Right cardiac atrium (tissue), 5 donors: ENCODE measurements at places on chromosomes 12 and 14. TPM values are rescaled to one million over a fixed set of nuclear protein-coding genes. Genes with fewer than 3 reads are reported as not detected.

DNA sequence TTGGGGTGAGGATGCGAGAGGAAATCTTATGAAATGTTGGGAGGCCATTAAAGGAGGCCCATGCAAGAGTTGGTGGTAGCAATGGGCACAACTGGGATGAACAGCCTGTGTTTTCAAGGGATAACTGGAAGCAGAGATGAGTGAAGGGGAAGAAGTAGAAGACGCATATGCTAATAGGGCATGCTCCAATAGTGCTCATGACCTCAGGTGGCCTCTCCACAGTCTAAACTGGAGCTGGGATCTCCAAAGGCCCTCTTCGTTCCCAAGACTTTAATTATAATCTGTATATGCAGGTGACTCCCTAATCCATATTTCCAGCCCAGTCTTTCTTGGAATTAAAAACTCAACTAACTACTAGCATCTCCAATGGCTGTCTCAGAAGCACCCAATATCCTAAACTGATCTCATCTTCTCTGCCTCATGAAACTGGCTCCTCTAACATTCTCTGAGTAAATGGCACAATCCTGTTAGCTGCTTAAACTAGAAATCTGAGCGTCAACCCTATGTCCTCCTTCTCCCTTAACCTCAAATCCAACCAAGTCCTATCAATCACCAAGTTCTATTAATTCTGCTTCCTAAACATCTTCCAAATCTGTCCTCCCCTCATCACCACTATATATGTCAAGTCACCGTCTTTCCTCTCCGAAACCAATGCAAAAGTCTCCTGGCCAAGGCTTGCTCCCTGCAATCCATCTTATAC, 2.8 kb upstream of the AJUBA start:
- no peak for DNase-seq

DNA sequence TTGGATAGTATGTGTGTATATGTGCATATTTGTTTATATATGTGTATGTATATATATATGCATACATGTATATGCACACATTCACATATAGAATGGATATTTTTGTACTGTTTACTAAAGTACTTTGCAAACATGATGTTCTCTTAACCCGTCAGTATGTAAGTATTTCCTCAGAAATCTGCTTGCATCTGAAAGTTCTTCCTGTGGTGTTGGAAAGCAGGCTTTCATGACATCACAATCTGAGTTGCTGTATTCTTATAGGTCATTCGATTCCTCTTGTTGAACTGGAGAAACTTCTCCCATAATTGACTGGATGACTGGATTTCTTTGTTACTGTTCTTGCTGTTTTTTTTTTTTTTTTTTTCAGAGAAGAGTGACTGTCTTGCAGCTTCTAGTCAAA, 29.1 kb downstream of the GABARAPL1 start:
- no peak for DNase-seq

DNA sequence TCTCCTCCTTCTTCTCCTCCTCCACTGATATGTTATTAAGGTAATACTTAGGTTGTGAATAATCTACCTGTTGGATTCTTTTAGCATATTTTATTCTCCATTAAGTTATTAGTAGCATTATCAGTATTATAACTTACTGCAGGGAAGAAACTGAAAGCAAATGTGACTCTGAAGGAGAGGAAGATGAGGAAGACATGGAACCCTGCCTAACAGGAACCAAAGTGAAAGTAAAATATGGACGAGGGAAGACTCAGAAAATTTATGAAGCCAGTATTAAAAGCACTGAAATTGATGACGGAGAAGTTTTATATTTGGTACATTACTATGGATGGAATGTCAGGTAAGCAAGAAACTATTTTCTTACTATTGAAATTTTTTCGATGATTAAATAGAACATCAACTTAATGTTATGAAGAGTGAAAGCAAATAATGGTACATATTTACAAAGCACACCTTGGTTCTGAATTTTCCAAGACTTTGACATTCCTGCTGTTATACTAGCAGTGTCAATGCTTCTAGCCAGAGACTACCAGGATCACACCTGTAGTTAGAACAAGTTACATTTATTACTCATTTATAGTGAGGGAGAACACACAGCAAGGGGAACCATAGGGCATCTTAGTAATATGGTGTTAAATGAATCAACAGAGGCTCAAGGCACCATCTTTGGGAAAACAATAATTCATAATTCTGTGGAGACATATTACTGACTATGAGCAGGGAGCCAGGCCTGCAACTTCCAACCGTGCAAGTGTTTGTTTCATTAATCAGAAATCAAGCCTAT, 42.0 kb upstream of the TOMM20L start:
- DNase-seq, result no peak

- no peak for DNase-seq
Measured at GRCh38 chr12:68290126-68290525, 36.7 kb upstream of the IL22 start.

DNA sequence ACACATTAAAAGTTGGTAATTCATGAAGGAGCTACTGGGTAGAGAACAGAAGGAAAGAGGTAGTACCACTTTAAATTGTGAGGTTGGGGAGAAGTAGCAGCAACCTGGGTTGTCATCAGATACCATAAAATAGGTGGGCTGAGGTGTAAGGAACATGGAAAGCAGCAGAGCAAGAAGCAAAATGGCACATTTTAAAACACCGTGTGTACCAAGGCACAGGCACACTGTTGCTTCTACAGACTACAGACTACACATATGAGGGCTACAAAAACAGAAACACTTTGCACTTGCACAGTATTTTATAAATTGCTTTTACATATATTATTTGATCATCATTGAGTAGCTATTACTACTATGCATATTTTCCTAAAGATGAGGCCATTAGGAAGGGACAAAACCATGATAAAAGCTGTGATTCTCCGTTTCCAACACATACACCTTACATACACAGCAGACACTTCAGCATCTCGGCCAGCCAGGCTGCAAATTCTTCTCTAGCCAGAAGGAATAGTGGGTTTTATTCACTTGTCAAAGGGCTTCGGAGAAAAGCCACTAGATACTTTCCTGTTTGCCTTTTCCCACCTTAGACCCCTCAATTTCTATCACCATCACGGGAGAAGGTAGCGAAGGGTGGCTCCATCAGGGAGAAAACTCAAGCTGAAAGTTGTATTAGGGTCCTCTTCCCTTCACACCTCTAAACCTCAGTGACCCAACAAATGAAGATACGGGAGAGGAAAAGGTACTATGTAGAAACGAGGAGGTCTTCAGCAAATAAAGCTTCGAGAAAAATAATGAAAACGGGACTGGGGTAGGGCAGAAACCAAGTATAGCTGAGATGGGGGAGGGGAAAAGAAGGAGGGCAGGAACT, 1.6 kb downstream of the PYM1 start:
- no peak for DNase-seq

DNA sequence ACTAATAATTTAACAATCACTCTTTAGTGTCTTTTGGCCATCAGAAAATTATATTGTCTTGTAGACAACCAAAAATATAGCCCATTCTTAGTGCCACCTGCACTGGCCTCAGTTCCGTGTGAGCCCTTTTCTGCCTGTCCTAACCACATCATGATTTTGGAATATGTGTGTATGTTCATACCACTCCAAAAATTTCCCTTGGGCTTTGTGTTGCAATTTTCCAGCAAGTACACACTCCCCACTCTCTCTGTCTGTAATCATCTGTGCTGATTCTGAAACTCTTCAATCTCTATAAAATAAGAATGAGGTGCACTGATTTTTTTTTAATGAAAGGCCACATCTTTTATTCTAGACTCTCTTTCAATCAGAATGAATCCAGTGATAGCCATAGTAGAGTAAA, 196.0 kb downstream of the PIK3C2G start:
- no peak for DNase-seq

DNA sequence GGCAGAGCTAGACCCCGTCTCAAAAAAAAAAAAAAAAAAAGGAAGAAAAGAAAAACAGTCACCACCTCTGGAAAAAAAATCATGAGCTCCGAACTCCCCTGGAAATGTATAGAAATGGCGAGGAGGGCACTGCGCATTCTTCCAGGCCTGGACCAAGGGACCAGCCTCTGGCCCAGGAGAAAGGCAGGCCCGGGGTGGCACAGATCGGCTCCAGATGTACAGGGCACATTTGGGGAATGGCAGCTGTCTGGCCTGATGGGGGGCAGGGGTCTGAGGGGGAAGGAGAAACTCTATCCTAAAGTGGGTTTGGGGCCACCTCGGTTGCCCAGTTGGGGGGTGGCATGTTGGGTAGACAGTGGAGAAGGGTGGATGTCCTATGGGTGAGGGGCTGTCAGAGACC, 46.0 kb upstream of the EML1 start:
- peak; percentile 54 for DNase-seq

RNASE7 gene
- not detected for total RNA-seq

GRCh38 chr14:69428289-69428998, 30.0 kb downstream of the SLC39A9 start:
- DNase-seq, result no peak

GRCh38 chr12:28800129-28800528, 348.9 kb upstream of the FAR2 start:
- no peak for DNase-seq

- no peak for DNase-seq
Measured at GRCh38 chr12:127421614-127422013, 845.4 kb upstream of the TMEM132C start.

KCNA1 gene
- not detected for total RNA-seq

- no peak for DNase-seq
Measured at GRCh38 chr12:19896041-19896440, 456.7 kb downstream of the AEBP2 start.

DNA sequence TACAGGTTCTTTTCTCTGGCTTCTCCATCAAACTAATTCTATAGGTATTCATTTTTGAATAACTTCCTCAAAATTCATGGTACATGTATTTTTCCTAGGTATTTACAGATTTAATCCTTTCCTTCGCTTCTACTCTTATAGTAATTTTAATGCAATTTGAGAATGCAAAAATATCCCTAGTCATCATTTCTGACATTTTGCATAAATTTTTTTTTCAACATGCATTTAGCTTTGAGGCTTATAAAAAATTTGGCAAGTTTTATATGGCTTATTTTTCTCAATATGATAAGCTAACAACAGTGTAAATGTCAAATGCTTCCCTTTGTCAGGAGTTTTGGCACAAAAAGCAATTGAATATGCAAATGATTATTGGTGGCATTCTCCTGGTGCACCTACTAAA, 872.6 kb downstream of the FLRT2 start:
- DNase-seq, result no peak

GRCh38 chr12:96327346-96327745, 72.9 kb downstream of the CDK17 start:
- DNase-seq, result no peak

KRT79 gene
- not detected for total RNA-seq

- DNase-seq, result no peak
Measured at GRCh38 chr12:5923043-5923605, 21.9 kb downstream of the ANO2 start.

DNA sequence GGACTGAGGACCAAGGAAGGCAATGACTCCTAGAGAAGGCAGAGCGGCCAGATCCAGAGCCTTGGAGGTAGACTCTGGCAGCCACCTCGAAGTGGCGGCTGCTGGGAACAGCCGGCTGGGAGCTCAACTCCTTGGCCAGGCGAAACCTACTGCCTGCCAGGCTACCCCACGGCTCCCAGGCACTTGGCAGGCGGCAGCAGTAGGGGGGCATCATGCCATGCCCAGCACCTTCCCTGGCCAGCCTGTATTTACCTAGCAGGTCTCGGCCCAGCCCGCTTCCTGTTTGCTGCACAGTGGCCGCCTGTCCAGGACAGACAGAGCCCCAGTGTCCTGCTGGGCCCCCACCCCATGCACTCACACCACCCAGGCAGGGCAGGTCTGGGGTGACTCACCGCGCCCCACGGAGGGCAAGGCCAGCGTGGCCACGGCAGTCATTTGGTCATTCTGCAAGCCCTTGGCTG, 10.2 kb downstream of the TRPV4 start:
- no peak for DNase-seq

- no peak for DNase-seq
Measured at GRCh38 chr12:71958056-71958455, 19.4 kb downstream of the TPH2 start.

MORN3 gene
- total RNA-seq, result 0.11 TPM

GRCh38 chr12:4775936-4776335, 55.7 kb downstream of the GALNT8 start:
- no peak for DNase-seq

RASSF8 gene
- 94.6 TPM for total RNA-seq

DNA sequence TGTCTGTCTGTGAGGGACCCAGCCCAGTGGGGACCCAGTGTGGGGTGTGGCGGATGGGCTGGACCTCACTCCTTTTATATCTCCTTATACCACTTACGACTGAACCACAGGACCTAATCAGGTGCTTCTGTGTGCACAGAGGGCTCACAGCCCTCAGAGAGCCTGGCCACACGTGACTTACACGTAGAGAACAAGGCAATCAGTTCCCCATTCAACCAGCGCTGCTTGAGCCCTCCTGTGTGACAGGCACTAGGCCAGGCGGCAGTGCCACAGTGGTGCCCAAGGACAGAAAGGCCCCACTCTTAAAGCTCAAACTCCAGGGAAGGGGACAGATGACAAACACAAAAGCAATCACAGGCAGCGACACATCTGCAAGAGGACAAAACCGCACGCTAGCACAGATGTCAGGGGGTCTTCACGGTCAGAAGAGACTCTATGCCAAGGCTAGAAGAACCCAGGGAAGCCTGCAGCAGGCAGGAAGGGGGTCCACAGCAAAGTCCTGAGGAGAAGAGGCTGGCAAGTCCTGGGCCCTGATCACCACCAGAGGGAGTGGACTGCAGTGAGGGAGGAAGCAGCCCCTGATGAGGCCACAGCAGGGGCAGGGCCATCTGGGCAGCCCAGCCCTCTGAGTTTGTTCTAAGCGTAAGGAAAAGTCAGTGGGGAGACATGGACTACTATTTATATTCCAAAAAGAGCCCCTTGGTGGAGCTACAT, 39.3 kb downstream of the SETD3 start:
- no peak for DNase-seq

DNA sequence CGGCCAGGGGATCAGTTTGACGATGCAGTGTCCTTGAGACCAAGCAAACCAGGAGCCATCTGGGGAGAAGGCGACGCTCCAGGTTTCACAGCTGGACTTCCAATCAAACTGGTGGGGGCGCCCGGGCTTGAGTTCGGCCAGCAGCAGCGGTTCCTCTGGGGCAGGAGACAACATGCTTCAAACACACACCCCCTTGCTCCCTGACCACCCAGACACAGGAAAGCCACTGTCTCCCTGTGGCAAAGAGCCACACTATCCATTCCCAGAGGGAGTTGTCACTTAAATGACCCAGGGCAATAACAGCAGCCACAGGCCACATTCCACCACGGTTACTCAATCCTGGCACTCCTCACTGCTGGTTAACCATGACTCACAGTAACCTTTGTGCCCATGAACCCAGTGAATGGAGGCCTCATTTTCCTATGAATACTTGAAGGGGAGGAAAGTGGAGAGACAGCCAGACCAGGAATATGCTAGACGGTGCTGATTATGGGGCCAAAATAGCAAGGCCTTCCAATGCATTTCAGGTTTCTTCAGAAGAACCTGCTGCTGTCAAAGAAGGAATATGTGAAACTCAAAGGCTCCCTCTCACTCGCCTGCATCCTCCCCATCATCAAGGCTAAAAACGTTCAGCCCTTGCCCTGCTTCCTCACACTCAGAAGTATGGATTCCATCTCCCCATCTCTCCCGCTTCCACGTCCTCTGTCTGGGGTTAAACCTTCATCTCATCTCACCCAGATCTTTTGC, 8.5 kb downstream of the WSB2 start:
- DNase-seq, result peak; percentile 87

GRCh38 chr14:75875958-75876357, 105.8 kb downstream of the TGFB3 start:
- no peak for DNase-seq

- no peak for DNase-seq
Measured at GRCh38 chr12:8692573-8692972, 5.2 kb upstream of the RIMKLB start.

- DNase-seq, result no peak
Measured at GRCh38 chr14:80560800-80561657, 349.7 kb upstream of the DIO2 start.

GRCh38 chr14:26730929-26731618, 133.2 kb upstream of the NOVA1 start:
- peak; percentile 8 for DNase-seq
